Stimulated activated CD4-positive, alpha-beta T cell treated with anti-CD3 and anti-CD28 coated beads, Interleukin-1b, Interleukin-23, amount 100 ng/mL, for 1 hour (primary cell): ENCODE measurements at places on chromosomes 7 and 10.

- DNase-seq: no peak
Measured at GRCh38 chr7:127091620-127092019, 161.1 kb downstream of the GRM8 start.

- no peak for DNase-seq
Measured at GRCh38 chr10:126500866-126501265, 112.6 kb upstream of the ADAM12 start.

DNA sequence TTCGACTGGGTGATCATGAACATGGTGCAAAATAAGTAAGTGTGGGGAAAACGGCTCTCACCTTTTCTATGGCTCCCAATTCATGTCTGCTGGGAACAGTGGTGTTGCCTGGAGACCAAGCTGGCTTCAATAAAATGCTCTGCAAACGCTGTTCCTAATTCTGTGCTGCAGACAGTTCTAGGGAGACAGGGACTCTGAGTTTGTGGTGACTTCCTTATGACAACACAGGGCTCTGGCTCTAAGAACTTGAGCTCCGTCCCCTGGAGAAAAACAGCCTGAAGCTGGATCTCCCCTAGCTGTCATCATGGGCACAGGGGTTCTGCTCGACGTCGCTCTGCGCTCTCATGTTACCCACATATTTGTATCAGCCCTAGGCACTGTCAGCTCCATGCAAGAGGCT lies 61.0 kb upstream of the INSYN2A start:
- no peak for DNase-seq

DNA sequence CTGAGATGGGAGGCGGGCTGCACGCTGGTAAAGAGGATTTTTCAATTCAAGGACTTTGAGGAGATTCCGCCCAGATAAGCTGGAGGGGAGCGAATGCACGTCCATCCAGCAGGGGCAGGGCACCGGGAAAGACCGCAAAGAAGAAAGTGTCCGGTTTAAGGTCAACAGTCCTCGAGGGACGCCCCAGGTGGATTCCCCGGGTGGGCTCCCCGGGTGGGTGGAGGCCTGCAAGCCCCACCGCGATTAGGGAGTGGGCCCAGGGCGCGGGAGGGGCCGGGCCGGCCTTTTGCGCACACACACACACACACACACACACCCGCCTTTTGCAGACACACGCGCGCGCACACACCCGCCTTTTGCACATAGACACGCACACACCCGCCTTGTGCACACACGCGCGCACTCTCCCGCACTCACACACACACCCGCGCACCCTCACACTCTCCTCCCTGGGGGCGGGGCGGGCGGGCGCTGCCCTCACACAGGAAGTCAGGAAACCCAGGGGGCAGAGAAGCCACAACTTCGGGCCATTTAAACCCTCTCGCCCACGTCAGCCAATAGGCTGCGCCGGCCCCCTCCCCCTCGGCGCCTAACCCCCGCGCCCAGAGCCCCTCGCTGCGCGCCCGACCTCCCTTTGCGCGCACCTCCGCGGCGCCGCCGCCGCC lies 615 bp downstream of the ARHGAP12 start:
- DNase-seq: no peak

GRCh38 chr7:111029574-111030251 lies 61.2 kb upstream of the LRRN3 start:
- DNase-seq: no peak

GRCh38 chr7:114788706-114789105 lies 133.2 kb upstream of the MDFIC start:
- DNase-seq: no peak

- no peak for DNase-seq
Measured at GRCh38 chr7:66007232-66007631, 25.2 kb upstream of the GUSB start.

- DNase-seq: no peak
Measured at GRCh38 chr10:125343118-125343925, 183.0 kb upstream of the CTBP2 start.

- no peak for DNase-seq
Measured at GRCh38 chr7:101137651-101138212, 10.8 kb downstream of the SERPINE1 start.

- DNase-seq: no peak
Measured at GRCh38 chr7:158284617-158285382, 302.8 kb downstream of the PTPRN2 start.

DNA sequence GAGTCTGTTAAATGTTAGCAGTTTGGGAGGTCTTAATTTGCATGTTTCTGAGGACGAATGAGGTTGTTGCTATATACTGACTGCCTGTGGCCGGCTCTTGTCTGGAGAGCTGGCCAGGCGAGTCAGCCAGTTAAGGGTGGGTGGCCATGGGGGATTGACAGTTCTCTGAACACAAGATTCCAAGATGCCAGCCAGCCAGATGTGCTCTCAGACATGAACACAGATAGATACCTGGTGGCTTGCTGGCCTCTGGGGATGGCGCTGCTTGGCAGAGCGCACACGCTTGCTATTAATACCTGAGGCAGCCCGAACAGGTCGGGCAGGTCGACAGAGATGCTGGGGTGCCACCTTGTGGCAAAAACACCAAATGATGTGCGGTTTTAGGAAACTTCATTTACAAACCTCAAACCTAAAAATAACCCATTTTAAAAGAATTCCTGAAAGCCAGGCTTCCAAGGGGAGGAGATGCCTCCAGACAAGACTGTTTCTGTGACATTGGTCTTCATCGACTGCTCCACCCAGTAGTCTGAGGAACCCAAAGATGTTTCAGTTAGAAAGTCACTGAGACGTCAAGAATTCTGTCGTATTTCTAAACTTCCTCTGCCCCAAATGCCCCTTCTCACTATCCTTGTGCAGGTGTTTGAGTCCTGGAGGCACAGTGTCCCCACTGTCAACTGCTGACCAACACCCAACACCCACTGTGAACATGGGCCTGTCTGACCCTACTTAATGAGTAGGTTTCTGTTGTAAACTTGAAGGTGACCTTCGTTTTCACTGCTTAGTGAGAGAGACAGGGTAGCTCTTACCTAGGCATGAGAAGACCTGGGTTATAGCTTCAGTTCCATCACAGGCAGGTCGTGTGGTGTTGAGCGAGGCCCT lies 123.4 kb downstream of the NT5C2 start:
- DNase-seq: peak; percentile 43

- no peak for DNase-seq
Measured at GRCh38 chr7:37825038-37825437, 23.4 kb upstream of the NME8 start.

GRCh38 chr7:158549616-158550393 lies 37.8 kb downstream of the PTPRN2 start:
- no peak for DNase-seq

GRCh38 chr7:67631476-67631875 lies 634.8 kb downstream of the TYW1 start:
- no peak for DNase-seq

DNA sequence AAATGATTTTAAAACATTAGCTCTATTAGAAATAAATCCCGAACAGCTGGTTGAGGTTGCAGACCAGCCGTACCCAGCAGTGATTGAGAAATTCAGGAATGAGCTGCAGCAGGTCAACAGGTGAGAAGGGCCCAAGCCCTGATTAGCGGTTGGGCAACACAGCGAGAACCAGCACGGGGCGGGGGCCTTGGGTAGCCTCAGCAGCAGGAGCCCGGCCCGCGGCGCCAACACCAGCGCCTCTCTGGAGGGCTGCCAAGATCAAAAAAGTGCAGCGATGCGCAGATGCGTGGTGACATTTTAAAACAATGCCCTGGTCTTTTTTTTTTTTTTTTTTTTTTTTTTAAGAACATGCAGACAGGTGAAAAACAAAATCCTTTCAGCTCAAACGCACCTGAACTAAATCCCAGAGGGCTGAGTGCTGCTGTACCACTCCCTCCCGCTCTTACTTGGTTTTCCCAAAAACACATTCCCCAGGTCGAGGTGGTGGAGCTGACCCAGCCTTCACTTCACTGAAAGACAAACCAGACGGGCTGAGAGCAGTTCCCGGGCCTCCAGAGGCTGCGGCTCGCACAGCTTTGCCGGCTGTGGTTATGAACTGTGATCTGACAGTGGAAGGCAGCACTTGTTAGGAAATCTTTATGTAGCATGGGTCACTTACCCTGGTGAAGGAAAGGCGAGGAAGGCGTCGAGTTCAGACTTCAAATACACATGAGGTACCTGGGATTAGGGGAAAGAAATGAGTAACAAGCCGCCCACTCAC lies 579.4 kb downstream of the SDK1 start:
- DNase-seq: no peak

DNA sequence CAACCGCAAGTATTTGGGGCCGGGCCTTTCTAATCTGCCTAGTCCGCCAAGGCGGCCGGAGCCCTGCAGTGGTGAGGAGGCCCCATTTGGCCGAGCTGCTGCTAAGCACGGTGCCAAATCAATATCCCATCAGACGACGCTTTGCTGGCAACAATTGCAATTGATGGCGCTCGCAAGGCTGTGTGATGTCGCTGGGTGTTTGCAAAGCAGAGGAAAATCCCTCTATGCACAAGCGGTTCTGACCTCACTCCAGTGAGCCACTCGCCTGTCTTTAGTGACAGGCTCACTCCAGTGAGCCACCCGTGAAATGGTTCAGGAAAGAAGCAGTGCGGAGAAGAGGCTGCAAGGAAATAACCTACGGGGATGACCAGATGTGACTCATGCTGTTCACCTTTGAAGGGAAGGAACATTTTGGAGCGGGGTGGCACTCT lies 18.3 kb upstream of the PDE1C start:
- no peak for DNase-seq

DNA sequence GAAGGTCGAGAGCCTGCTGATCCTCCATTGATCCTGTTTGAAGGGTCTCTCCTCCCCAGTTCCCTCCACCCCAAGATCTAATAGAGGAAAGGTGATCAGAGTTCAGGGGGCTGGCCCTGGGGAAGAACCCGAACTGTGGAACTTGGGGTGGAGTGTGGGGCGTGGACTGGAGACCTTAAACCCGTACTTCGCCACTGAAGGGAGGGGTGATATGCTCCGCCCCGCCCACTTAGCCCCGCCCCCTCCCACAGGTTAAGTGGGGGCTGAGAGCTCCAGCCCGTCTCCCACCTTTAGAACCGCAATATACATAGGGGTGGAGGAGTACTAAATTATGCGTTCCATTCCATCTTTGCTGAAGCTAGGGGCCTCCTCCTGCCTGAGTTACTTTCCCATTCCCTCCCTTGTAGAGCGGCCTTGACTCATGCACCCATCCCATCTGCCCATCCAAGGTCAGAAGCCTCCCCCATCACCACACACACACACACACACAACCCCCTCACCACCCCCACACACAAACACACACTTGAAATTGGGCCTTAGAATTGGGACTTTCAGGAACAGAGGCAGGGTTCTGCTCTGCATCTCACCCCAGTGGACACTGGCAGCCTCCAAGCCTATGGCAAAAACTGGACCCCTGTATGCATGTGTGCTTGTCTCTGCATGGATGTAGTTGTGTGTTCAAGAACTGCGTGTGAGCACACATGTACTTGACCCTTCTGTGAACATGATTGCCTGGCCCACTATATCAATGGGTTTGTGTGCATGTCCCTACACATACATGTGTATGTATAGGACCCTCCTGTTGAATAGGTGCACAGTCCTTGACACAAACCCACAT lies 991 bp downstream of the SEMA4G start:
- DNase-seq: no peak

GRCh38 chr7:520503-521161 lies 986 bp upstream of the PDGFA start:
- no peak for DNase-seq

GRCh38 chr7:133091943-133092464 lies 10.1 kb upstream of the CHCHD3 start:
- DNase-seq: no peak

DNA sequence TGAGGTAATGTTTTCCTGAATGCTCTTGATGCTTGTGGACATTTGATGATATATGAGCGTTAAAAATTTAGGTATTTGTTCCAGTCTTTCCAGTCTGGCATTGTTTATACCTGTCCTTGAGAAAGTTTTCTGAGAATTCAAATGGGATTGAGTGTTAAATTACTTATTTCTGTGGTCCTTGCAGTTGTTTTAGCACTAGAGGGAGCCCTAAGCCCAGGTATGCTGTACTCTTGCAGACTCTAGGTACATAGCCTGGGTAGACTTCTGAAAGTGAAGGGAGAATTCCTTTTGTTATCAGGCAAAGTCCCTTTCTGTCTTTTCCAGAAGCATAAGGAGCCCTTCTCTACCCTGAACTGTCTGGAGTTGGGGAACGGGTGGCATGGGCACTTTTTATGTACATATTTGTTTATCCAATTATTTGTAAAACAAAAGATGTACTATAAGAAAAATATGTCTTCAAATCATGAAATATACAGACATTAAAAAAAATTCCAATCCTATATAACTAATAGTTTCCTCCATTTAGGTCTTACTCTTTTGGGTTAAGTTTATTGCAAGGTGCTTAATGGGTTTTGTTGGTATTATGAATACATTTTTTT lies 262.1 kb downstream of the ATRNL1 start:
- no peak for DNase-seq

GRCh38 chr10:91782539-91782938 lies 15.7 kb upstream of the TNKS2 start:
- DNase-seq: no peak

GRCh38 chr10:28410420-28411135 lies 107.7 kb upstream of the MPP7 start:
- DNase-seq: no peak

GRCh38 chr7:99141334-99141733 lies 2.6 kb downstream of the SMURF1 start:
- DNase-seq: no peak

GRCh38 chr10:48309711-48310226 lies 3.3 kb downstream of the MAPK8 start:
- DNase-seq: no peak

DNA sequence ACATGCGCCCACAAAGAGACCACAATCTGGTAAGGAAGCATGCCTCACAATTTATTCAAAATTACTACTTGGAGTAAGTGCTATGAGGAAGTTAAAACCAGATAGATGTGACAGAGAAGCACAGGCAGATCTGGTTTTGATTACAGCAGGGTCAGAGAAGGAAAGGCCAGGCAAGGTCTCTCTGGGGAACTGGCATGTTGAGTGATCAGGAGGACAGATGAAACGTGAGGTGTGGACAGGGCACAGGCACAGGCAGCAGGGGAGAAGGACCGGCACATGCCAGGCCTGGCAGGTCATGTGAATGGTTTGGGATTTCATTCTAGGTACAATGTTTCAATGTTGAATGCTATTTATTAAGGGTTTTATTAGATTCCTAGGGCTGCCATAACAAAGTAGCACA lies 51.6 kb downstream of the GPAM start:
- DNase-seq: no peak

- no peak for DNase-seq
Measured at GRCh38 chr7:137390076-137390475, 46.5 kb upstream of the PTN start.

DNA sequence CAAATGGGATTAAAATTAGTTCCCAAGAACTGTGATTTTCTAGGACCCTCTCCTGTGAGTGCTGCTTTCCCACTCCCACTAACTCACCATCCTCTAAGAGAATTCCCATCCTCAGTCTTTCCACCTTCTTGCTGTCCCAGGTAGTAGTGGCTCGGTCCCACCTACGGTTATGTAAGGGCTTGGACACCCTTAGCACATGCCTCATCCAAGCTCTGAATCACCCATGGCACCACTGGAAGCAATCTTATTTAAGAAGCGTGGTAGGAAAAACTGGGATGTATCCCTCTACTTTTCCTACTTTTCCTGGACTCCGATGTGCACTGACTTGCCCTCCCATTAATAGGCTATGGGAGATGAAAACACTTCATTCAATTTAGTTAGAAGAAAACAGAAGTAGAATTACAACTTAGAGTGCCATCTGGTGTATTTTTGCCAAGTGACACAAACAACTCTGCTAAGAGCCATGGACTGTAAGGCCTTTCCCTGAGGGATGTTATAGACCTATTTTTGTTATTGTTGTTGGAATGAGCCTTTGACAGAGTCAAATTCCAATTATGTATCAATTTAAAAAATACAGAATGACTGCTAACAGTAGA lies 13.7 kb upstream of the ANKRD22 start:
- no peak for DNase-seq

- DNase-seq: no peak
Measured at GRCh38 chr10:104903433-104903832, 262.3 kb downstream of the SORCS3 start.
